ENCODE measurements at places on chromosomes 1 and 21. TPM values are rescaled to one million over a fixed set of nuclear protein-coding genes. Genes with fewer than 3 reads are reported as not detected.
A peak's percentile ranks its signal among the peaks of the same experiment; 100 is the strongest.

- peaks cover 4% of the 10 kb centered on the region for H3K27me3 ChIP-seq
- peaks cover 52% of the 10 kb centered on the region for H3K4me1 ChIP-seq
- no peaks in the 10 kb centered on the region for H3K36me3 ChIP-seq
- no peak overlapping the region for H3K4me3 ChIP-seq
- no peak overlapping the region for H3K27ac ChIP-seq
- no peak for DNase-seq
Observed at GRCh38 chr1:94329986-94330385, 88.2 kb upstream of the ABCD3 start.

GRCh38 chr1:10196976-10197375 lies 13.4 kb upstream of the KIF1B start:
- H3K4me3 ChIP-seq, result no peak overlapping the region
- peaks cover 2% of the 10 kb centered on the region for H3K4me1 ChIP-seq
- H3K27me3 ChIP-seq, result no peaks in the 10 kb centered on the region
- no peak overlapping the region for H3K27ac ChIP-seq
- DNase-seq, result no peak
- no peaks in the 10 kb centered on the region for H3K36me3 ChIP-seq

- no peak overlapping the region for H3K4me3 ChIP-seq
- H3K27ac ChIP-seq, result no peak overlapping the region
- no peaks in the 10 kb centered on the region for H3K4me1 ChIP-seq
Observed at GRCh38 chr21:25307489-25307888, 299.8 kb downstream of the MRPL39 start.

DNA sequence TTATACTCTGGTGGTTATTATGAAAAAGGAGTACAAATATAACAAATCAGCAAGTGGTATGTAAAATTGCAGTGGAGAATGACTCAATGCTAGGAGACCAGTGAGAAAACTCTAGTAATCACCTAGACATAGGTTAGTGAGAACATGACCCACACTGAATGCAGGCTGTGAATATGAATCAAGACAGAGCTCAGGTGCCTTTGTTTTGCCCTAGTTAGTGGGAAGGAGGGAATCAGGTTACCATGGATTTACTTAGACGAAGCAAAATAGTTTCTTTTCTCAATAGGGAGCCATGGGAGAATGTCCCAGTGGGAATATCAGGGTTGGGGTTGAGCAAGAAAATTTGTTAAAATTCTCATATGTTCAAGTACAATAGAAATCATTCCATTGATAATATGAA lies 10.6 kb upstream of the GCLM start:
- peaks cover 11% of the 10 kb centered on the region for H3K36me3 ChIP-seq
- H3K4me1 ChIP-seq, result peaks cover 16% of the 10 kb centered on the region
- no peak overlapping the region for H3K4me3 ChIP-seq
- DNase-seq, result no peak
- peak overlapping the region; percentile 91 for H3K27ac ChIP-seq
- no peaks in the 10 kb centered on the region for H3K27me3 ChIP-seq

- 0 out of 2 replicates have a peak, but pooled peaks cover 6% of the 10 kb centered on the region for H3K4me1 ChIP-seq
- no peak overlapping the region for H3K27ac ChIP-seq
- no peak overlapping the region for H3K4me3 ChIP-seq
- no peaks in the 10 kb centered on the region for H3K36me3 ChIP-seq
- DNase-seq, result no peak
Observed at GRCh38 chr1:25473653-25474225, 43.0 kb downstream of the MACO1 start.

DNA sequence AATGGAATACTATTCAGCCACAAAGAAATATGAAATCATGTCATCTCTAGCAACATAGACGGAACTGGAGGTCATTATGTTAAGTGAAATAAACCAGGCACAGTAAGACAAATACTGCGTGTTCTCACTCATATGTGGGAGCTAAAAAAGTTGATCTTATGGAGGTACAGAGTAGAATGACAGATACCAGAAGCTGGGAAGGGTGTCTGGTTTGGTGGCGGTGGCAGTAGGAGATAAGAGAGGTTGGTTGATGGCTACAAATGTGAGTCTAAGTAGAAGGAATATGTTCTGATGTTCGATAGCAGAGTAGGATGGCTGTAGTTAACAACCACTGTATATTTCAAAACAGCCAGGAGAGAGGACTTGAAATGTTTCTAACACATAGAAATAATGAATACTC lies 121.6 kb downstream of the PLPPR4 start:
- no peak for DNase-seq
- 0 out of 2 replicates have a peak, but pooled peaks cover 3% of the 10 kb centered on the region for H3K36me3 ChIP-seq
- H3K27ac ChIP-seq, result no peak overlapping the region
- H3K4me1 ChIP-seq, result 0 out of 2 replicates have a peak, but pooled peaks cover 3% of the 10 kb centered on the region

DNA sequence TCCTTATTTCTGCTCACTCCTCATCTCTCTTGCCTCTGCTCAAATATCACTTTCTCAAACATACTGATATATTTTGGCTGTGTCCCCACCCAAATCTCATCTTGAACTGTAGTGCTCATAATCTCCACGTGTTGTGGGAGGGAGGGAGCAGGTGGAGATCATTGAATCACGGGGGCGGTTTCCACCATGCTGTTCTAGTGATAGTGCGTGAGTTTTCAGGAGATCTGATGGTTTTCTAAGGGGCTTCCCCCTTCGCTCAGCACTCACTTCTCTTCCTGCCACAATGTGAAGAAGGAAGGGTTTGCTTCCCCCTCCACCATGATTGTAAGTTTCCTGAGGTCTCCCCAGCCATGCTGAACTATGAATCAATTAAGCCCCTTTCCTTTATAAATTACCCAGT lies 26.6 kb downstream of the ZBTB8OS start:
- H3K27me3 ChIP-seq, result no peaks in the 10 kb centered on the region
- no peaks in the 10 kb centered on the region for H3K4me1 ChIP-seq
- H3K27ac ChIP-seq, result peak overlapping the region; percentile 47
- no peak for DNase-seq
- no peak overlapping the region for H3K4me3 ChIP-seq
- peaks cover 26% of the 10 kb centered on the region for H3K36me3 ChIP-seq

DNA sequence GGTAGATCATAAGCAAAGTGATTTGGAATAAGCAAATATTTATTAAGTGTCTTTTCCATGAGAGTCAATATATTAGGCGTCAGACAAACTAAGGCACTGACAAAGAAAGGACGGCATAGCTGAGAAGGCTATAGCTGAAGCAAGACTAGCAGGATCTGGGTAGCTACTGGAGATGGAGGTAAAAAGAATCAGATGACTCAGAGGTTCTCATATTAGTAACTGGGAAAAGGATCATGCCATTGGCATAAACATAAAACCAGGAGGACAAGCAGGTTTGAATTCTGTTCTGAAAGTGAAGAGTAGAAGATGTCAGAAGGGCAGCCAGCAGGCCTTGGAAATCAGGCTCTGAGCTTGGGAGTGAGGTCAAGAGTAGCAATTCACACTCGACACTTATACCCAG lies 531.9 kb downstream of the PTPRC start:
- no peak overlapping the region for H3K27ac ChIP-seq
- no peak for DNase-seq
- no peaks in the 10 kb centered on the region for H3K27me3 ChIP-seq

- H3K27me3 ChIP-seq, result no peaks in the 10 kb centered on the region
- H3K27ac ChIP-seq, result no peak overlapping the region
- H3K4me1 ChIP-seq, result peaks cover 12% of the 10 kb centered on the region
- H3K4me3 ChIP-seq, result no peak overlapping the region
Observed at GRCh38 chr1:236944556-236944955, 59.7 kb downstream of the MT1HL1 start.

- H3K27me3 ChIP-seq, result peaks cover 4% of the 10 kb centered on the region
- no peaks in the 10 kb centered on the region for H3K36me3 ChIP-seq
Observed at GRCh38 chr1:216388558-216388957, 34.7 kb downstream of the USH2A start.

- no peak overlapping the region for H3K4me3 ChIP-seq
- no peak for DNase-seq
- peaks cover 98% of the 10 kb centered on the region for H3K27me3 ChIP-seq
- peaks cover 79% of the 10 kb centered on the region for H3K4me1 ChIP-seq
- H3K27ac ChIP-seq, result no peak overlapping the region
- no peaks in the 10 kb centered on the region for H3K36me3 ChIP-seq
Observed at GRCh38 chr1:203517426-203518110, 23.6 kb downstream of the OPTC start.

GRCh38 chr1:11796036-11796828 lies 9.5 kb downstream of the MTHFR start:
- no peaks in the 10 kb centered on the region for H3K4me1 ChIP-seq
- DNase-seq, result no peak
- H3K27me3 ChIP-seq, result no peaks in the 10 kb centered on the region
- H3K27ac ChIP-seq, result no peak overlapping the region
- peaks cover 48% of the 10 kb centered on the region for H3K36me3 ChIP-seq

DNA sequence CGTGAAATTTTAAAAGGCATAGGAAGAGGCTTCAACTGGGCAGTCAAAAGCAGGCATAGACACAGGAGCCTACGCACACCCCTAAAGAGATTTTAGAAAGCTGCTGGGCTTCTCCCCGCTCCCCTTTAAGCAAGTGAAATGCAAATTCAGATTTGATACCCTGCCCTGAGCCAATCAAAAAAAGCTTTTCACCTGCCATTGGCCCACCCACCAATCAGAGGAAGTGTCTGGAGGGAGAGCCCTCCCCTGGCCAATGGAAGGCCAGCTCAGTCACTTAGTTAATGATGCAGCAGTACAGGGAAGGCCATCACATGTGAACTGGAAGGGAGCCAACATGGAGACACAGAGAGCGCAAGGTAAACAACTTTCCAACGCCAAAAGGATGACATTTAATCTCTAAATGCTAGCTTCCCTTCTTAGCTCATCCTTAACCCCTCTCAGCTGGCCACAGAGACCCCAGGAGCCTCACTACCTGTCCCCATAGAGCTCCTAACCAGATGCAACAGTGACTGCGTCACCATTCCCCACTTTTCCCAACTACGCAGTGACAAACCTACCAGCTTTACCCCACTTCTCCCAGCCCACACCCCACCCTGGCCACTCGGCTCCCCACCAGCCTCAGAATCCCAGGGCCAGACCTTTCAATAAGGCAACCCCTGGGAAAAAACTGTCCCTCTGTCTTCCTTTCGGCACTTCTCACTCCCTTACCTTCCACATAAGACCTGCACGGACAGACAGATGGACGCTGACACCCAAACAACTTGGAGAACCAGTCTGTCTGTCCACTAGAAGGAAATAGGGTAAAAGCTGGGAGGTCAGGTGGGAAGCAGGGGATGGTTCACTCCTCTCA lies 71.0 kb downstream of the CD46 start:
- no peaks in the 10 kb centered on the region for H3K36me3 ChIP-seq
- H3K4me3 ChIP-seq, result no peak overlapping the region
- no peak for DNase-seq
- H3K4me1 ChIP-seq, result peaks cover 19% of the 10 kb centered on the region

DNA sequence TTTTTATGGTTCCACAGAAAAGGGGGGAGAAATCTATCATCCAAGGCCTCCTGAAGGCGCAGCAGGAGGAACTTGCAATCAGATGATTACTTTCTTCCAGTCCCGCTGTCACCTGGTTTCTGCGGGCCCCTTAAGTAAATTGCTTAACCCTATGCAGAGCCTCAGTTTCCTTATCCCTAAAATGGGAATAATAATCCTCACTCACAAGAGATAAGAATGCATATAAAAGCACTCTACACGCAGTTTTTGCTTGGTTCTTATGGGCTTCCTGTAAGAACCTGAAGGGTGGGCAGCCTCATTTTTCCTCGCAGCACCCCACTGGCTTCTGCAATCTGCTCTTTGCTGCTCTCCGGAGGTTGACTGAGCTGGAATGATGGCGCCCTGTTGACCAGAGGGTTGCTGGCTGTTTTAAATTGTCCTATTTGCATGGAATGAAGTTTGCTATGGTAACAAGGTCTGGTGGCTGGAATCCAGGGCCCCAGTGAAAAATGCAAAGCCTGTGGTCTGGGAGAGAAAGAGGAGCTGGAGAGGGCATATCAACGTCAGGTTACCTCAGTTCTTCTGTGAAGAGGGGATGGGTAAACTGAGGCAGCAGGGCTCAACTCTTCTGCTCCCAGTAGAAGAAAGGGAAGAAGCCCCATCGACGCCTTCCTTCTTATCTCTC lies 1.0 kb upstream of the KAZN start:
- H3K36me3 ChIP-seq, result no peaks in the 10 kb centered on the region
- peaks cover 56% of the 10 kb centered on the region for H3K27me3 ChIP-seq
- peak; percentile 44 for DNase-seq
- no peak overlapping the region for H3K27ac ChIP-seq
- H3K4me1 ChIP-seq, result peaks cover 70% of the 10 kb centered on the region

GRCh38 chr1:165871311-165872067 lies 44.1 kb downstream of the UCK2 start:
- no peak overlapping the region for H3K27ac ChIP-seq
- peaks cover 52% of the 10 kb centered on the region for H3K4me1 ChIP-seq
- H3K27me3 ChIP-seq, result no peaks in the 10 kb centered on the region
- no peak overlapping the region for H3K4me3 ChIP-seq
- DNase-seq, result peak; percentile 49

GRCh38 chr1:175385316-175385715 lies 192.7 kb upstream of the KIAA0040 start:
- DNase-seq, result no peak
- no peak overlapping the region for H3K27ac ChIP-seq
- H3K27me3 ChIP-seq, result no peaks in the 10 kb centered on the region

DNA sequence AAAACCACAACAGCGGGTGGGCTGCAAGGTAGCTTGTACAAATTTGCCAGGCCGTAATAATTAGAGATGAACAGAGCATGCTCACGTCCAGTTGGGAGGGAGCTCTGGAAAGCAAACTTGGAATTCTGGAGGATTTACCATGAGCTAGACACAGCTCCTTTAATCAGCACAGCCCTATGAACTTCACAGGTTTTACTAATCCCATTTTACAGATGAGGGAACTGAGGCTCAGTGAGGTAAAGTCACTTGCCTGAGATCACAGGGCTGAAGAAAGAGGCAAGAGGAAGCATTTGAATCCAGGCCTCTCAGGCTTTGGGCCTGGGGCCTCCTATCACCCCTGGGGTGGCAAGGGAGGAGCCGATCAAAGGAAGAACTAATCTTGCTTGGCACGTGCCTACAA lies 24.0 kb downstream of the PAX7 start:
- DNase-seq, result no peak
- no peaks in the 10 kb centered on the region for H3K36me3 ChIP-seq
- H3K27ac ChIP-seq, result no peak overlapping the region
- peaks cover 97% of the 10 kb centered on the region for H3K27me3 ChIP-seq

The CGN gene
- total RNA-seq, result 68.7 TPM

The SPRR5 gene
- not detected for total RNA-seq

The EFNA3 gene
- total RNA-seq, result 12.5 TPM

The AMPD2 gene
- 51.8 TPM for total RNA-seq

The UBE2U gene
- not detected for total RNA-seq

The ROR1 gene
- 54.6 TPM for total RNA-seq

The CLCA4 gene
- total RNA-seq, result not detected
